Endothelial cell (in vitro differentiated cells): ENCODE measurements at places on chromosomes 11 and 22.
A peak's percentile ranks its signal among the peaks of the same experiment; 100 is the strongest.

- no peak for DNase-seq
Measured at GRCh38 chr11:27039873-27040272, 742 bp upstream of the BBOX1 start.

DNA sequence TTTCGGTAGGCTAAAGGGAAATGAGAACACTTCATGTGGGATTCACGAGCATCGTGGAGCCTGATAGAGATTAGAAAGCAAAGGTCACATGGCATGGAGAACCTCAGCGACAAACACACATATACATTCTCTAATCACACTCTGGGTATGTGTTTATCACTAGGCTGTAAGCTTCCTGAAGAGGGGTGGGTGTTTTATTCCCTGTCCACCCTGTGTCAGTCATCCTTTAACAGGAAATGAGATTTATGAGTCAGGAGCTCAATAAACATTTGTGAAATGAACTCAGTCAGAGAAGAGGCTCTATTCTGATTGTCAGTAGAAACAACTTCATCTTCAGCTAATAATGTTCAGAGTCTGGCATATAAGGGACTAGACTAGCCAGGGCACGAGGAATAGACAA lies 71.7 kb upstream of the EIF3M start:
- DNase-seq = no peak

DNA sequence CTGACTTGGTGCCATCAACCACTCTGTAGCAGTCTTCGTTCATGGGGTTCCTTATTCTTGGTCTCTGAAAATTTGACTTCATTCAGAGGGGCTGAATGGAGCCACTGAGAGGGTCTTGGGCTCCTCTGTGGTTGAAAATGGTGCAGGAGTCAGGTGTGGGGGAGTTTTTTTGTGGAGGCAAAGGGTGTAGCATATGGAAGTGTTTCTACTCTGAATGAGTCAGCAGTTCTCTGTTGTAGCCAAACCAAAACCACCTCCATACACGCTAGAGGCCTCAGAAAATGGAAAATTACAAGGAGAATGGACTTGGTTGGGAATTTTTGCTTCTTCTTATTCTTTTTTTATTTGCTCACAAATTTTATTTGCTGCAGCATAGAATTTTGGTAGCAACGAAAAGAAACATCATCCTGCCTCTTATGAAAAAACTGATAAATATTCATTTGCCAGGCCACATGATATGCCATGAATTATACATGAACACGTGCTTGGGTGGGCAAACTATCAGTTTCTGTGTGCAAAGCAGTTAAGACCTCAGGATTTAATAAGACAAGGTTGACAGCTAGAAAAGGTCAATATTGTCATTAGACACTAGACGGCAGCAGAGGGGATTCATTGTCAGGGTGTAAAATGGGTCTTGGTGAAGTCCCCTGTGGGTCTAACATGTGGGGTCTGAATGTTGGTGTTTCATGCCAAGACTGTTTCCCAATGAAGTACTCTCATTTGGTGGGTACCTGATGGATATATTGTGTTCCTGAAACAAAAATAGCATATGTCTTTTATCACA lies 111.7 kb downstream of the MYO18B start:
- DNase-seq = no peak

GRCh38 chr11:60831501-60832079 lies 10.3 kb upstream of the CCDC86 start:
- DNase-seq = no peak

DNA sequence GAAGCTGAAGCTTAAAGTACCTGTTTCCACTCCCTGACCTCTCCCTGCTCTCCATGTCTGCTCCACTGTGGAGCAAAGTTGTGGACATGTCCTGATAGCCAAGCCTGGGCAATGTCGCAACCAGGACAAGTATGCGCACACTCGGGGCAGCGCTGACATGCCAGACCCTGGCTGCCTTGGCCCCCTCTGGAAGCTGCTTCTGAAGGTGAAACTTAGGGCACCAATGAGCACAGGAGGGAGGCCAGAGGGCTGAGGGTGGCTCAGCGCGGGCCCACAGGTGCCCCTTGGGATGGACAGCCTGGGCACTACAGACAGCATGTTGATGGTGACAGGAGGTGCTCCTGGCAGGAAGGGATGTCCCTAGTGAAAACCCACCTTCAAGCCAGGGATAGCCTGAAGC lies 90.2 kb downstream of the CCDC73 start:
- no peak for DNase-seq

- DNase-seq = peak; percentile 78
Measured at GRCh38 chr22:39316440-39317083, 2.9 kb downstream of the RPL3 start.

DNA sequence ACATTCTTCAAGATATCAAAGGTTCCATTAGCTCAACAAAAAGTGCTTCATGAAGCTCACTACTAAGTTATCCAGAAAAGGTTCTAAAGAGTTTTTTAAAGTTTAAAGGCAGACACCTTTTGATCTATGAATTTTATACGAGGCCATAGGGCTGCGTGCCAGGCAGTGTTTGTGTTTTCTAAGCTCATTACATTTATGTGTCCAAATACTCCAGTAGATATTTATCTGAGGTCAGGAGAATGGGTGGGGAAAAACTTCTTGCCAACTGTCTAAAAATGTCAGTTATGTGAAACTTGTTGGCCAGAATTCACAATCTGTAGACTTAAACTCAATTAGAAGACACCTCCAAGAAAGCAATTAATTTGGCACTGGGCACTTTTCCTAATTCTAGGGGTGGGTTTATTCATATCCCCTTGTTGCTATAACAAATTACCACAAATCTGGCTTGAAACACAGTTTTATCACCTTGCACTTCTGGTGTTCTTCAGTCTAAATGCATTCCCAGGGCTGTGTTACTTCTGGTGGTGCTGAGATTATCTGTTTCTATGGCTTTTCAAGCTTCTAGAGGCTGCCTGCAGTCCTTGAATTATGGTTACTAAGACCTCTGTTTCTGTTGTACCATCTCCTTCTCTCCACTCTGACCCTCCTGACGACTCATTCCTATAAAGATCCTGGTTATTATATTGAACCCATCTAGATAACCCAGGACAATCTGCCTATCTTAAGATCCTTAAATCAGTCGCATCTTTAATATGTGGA lies 1030.4 kb upstream of the CNTN5 start:
- no peak for DNase-seq
